Stimulated activated CD4-positive, alpha-beta T cell treated with anti-CD3 and anti-CD28 coated beads, Interleukin-4, amount 100 ng/mL, for 1 hour (primary cell): ENCODE measurements at places on chromosomes 12 and 14.
A peak's percentile ranks its signal among the peaks of the same experiment; 100 is the strongest.

GRCh38 chr12:87280356-87280755 lies 748.8 kb downstream of the C12orf50 start:
- DNase-seq = no peak

- no peak for DNase-seq
These were observed 6.4 kb upstream of the TMED10 start for GRCh38 chr14:75182821-75183220.

GRCh38 chr12:41167701-41168100 lies 20.4 kb upstream of the PDZRN4 start:
- no peak for DNase-seq

GRCh38 chr12:63151623-63152320 lies 771 bp upstream of the AVPR1A start:
- DNase-seq = no peak

- DNase-seq = peak; percentile 83
These were observed at the start of gene PSMB5 for GRCh38 chr14:23034498-23035302. Gene PSMB5 (minus strand): TSS chr14:23034900. CDS start chr14:23034881, 19 bp downstream.

DNA sequence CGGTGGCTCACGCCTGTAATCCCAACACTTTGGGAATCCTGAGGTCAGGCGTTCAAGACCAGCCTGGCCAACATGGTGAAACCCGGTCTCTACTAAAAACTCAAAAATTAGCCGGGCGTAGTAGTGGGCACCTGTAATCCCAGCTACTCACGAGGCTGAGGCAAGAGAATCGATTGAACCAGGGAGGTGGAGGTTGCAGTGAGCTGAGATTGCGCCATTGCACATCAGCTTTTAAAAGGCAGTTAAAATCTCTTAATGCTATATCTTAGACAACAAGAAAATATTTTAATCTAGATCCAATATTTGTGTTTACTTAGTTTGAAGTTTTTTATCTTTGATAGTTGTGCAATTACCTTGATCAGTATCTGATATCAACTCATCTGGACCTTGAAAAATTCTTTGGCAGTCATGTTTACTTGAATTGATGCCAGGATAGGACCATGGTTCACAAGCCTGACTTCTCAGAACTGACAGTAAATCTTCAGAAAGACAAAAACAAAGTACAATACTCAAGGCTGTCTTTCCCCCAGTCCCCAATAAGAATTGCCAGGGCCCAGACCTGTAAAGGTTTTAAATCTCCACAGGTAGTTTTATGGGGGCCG lies 135.0 kb upstream of the AEBP2 start:
- no peak for DNase-seq

DNA sequence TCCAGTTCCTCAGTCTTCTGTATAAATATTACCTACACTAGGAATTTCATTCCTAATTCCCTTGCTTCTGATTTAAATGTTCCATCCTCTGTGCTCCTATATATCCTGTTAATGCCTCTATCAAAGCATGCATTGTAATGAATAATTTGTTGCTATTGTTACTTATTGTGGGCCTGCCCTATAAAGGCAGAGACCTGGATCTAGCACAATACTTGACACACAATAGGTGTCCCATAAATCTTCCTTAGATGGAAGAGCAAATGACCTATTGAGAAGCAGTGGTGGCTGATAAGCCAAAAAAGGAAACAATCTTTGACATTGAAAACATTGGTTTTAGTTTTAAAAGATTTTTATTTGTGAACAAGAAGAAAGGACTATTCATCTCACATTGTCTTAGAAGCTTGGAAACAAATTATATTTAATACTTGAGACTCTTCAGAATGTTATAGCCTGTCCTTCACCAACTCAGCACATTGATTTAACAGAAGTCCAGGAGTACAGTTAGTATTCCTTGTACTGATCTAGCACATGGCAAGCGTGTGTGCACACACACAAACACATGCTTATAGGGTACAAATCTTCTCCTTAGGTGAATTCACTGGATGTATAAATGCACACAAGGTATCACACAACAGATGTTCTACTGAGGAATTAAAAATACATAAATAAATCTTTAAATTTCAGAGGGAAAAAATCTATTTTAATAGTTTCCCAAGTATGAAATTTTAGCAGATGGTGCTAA lies 135.9 kb downstream of the DUSP6 start:
- DNase-seq = no peak

GRCh38 chr12:65827827-65828231 lies 3.5 kb downstream of the HMGA2 start:
- no peak for DNase-seq

DNA sequence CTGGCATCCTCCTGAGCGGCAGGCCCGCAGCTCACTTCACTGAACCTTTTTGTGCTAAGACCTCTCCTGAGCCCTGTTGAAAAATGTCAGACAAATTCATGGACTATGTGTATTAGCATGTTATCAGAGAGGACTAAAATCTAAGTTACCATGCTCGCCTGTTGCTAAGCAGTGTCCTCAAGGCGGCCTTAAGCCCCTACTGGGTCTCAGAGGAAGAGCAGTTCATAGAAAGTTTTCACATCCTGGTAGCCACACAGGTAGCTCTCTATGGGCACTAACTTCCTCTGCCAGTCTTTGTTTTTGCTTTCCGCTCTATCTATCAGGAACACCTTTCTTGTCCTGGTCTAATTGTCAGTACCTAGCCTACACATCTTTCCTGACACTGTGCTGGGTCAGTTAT lies 306.6 kb upstream of the MIS18BP1 start:
- no peak for DNase-seq

DNA sequence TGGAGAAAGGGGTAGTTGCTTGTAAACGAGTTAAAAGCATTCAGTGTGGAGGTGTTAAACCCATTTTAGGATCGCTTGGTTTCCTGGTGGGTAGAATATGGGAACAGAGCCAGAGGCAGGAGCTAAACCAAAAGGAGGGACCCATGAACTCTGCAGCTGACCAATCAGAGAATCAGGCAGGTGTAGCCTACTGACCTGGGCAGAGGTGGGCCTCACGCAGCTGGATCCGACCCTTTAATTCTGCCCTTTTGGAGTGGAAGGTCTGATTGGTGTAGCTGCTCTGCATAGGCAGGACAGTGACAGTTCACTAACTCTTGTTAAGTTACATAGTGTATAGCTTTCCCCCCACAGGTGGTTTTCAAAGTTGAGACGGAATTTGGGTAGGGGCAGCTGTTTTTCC lies 63.7 kb downstream of the GNS start:
- no peak for DNase-seq

DNA sequence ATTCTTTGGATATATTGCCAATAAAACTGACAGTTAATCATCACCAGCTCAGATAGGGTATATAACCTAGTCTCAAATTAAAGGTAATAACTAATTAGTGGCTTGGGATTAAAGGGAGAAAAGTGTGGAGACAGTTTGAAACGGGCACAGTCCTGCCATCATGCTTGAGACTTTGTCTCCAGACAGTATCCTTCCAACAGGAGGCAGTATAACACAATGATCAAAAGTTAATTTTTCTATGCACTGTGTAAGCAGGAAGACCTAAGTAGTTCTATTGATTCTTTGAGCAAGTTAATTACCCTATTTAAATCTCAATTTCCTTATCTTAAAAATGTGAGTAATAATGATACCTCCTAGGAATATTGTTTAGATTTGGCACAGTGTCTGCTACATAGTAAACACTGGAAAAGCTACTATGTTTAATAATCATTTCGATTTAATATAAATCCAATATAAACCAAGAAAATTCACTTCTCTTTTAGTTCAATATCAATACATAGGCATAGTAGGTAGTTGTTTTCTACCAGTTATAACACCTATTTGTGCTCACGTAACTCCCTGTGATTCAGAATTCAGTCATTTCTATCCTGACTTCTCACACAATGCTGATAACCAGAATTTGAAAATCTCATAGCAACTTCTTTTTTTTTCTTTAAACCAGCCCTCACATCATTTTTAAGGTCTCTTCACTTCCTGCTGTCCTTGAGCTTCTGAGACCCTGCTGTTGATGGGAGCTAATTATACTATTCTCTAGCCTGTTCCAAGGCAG lies 53.7 kb downstream of the GALNT4 start:
- DNase-seq = no peak

- no peak for DNase-seq
These were observed 133.5 kb upstream of the KRAS start for GRCh38 chr12:25384038-25384892.

- no peak for DNase-seq
These were observed 5.8 kb upstream of the AQP2 start for GRCh38 chr12:49944718-49945117.

GRCh38 chr12:15276088-15276698 lies 46.1 kb upstream of the PTPRO start:
- DNase-seq = no peak

- no peak for DNase-seq
These were observed 13.2 kb upstream of the SALL2 start for GRCh38 chr14:21539189-21539940.

DNA sequence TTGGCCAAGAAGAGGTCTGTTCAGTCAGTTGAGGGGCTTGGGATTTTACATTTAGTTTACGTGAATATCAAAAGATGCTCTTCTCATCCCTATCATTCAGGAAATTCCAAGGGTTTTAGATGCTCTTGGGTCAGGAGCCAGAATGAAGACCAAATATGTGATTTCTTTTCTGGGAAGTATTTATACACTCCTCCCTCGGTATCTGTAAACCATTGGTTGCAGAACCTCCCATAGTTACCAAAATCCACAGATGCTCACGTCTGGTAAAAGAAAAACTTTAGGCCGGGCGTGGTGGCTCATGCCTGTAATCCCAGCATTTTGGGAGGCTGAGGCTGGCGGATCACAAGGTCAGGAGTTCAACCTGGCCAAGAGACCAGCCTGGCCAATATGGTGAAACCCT lies 75.9 kb downstream of the TNFAIP2 start:
- no peak for DNase-seq

- DNase-seq = no peak
These were observed 974 bp upstream of the TNS2 start for GRCh38 chr12:53048780-53049401.

DNA sequence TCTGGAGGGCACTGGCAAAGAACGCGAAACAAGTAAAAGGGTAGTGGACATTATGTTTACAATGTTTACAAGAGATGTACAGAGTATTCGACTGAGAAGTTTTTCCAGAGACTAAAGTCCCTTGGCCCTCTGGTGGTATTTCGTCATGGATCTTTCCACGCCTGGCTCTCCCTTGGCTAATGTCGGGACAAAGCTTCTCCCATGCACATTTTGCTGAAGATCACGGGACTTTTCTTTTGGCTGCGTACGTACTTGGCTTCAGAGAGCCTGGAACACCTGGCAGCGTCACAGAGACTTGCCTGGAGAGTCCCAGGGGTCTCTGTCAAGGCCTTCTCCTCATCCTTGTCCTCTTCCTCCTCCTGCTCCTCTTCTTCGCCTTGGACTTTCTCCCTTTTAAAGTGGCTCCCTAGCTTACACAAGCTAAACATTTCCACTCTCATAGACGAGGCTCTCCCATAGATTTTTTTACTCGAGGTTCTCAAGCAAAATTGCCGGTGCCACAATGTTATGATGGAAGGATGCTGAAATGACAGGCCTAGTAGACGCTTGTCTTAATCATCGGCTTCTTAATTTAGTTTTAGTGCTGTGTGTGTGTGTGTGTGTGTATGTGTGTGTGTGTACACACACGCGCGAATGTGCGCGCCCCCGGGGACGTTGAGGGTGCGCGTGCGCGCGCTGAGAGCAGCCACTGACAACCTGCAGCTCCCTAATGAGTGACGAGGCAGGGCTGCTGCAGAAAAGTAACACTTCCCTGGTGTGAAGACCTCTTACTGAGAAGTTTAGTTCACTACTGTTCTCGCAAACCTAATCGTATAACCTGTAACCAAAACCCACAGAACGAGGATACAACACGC lies 4.9 kb upstream of the FOXG1 start:
- DNase-seq = no peak

DNA sequence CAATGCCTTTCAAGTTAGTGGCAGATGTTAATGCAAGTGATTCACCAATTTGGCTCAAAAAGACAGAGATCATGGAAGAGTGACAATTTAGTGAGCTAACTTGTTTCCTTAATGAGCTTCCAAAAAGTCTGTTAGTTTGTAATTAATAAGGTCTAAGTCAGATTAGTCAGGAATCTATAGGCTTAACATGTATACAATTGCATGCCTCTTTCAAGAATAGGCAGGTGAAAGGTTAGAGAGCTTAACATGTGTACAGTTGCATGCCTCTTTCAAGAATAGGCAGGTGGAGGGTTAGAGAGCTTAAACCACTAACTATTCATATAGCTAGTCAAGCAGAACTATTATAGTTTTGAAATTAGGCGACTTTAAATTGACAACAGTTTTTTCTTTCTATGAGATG lies 663.8 kb downstream of the C12orf50 start:
- no peak for DNase-seq

GRCh38 chr12:43167691-43168090 lies 384.3 kb downstream of the ADAMTS20 start:
- DNase-seq = no peak

DNA sequence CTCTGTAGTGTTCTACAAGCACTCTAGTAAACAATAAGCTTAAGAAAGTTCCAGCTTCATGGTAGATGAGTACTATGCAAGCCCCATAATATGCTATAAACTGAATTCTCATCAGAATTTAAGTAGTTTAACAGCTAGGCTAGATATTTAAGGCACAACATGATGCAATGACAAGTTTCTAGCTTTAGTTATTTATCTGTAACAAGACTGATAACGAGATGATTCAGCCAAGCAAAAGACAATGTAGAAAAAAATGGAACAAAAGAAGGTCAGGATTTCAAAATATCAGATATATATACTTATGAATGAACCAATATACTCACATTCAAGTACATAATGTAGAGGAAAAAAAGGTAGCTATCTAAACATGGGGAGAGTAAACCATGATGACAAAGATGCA lies 61.0 kb upstream of the RERGL start:
- DNase-seq = no peak

DNA sequence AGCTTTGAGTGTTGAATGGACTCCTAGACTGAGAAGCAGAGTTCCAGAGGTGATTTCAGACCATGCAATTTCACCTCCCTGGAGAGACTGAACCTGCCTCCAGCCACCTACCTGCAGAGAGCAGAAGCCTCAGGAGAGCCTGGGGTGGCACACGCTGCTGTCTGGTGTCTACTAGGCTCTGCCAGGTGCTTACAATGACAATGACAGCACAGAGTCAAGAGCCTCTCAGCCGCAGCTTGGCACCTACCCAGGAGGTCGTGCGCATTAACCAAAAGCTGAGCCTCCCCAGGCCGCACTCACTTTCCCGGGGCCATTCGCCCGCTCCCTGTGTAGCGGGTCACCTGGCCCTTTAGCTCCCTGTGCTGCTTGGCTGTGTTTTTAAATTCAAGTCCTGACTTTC lies 63.2 kb downstream of the TESC start:
- DNase-seq = no peak

- no peak for DNase-seq
These were observed 2.0 kb downstream of the ATN1 start for GRCh38 chr12:6929466-6930452.
